ENCODE measurements at places on chromosomes 2 and 18.

- no peak for DNase-seq
Observed at GRCh38 chr2:226496273-226496550, 303.4 kb downstream of the IRS1 start.

- DNase-seq = no peak
Observed at GRCh38 chr18:52310651-52311050, 29.3 kb upstream of the DCC start.

DNA sequence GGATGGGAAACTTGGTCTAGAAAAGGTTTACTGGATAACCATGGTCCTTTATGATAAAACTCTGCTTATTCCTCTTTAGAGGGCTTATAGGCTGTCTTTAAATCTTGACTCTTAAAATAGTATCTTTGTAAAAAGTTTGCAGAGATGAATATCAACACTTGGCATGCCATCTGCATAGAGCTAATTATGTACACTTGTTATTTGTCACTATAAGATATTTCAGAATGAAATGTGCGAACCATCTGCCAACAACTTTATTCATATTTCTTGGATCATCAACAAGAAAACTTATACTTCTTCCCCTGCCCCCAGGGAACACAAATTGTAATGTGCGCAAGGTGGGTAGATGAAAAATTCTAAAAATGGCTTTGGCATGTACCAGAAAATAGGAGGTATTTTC is 653.0 kb upstream of the CHAC2 start:
- no peak for DNase-seq

- DNase-seq = no peak
Observed at GRCh38 chr2:159640176-159640575, 23.8 kb upstream of the BAZ2B start.

DNA sequence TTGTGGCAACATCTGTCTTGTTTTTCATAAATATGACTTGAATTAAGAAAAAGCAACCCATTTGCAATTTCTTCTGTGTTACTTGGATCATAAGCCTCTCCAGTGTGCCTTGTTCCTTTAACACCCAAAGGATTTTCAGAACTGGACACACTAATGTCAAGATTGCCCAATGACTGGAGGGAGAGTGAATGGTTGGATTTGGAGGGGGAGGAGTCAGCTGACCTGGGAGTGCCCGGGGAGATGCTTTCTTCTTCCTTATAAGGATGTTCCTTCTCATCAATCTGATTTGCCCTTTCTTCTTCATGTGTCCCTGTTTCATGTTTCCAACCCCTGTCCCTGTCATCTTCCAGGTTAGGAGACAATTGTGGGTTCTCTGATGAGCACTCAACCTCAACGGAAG is 48.8 kb downstream of the ALPK2 start:
- DNase-seq = no peak

Measured in stimulated activated CD4-positive, alpha-beta T cell treated with anti-CD3 and anti-CD28 coated beads, Interleukin-4, amount 100 ng/mL, for 1 hour (primary cell).